GM20000 (cell line): ENCODE measurements at places on chromosomes 16 and 17.

DNA sequence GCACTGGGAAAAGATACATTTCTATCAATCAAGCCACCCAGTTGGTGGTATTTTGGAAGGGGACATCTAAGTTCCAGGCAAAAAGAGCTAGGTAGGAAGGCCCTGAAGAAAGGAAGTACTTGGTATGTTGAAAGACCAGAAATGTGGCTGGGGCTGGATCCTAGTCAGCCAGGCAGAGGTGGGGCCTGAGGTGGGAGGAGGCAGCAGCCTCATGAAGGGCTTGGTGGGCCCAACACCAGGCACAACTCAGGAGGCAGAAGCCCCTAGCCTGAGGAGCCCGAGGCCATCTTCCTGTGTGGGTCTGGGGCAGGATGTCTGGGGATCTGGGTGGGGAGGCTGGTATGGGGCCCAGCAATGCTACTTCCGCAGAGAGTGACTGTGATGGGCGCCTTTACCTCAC lies 105.9 kb downstream of the SALL1 start:
- no peak for DNase-seq

DNA sequence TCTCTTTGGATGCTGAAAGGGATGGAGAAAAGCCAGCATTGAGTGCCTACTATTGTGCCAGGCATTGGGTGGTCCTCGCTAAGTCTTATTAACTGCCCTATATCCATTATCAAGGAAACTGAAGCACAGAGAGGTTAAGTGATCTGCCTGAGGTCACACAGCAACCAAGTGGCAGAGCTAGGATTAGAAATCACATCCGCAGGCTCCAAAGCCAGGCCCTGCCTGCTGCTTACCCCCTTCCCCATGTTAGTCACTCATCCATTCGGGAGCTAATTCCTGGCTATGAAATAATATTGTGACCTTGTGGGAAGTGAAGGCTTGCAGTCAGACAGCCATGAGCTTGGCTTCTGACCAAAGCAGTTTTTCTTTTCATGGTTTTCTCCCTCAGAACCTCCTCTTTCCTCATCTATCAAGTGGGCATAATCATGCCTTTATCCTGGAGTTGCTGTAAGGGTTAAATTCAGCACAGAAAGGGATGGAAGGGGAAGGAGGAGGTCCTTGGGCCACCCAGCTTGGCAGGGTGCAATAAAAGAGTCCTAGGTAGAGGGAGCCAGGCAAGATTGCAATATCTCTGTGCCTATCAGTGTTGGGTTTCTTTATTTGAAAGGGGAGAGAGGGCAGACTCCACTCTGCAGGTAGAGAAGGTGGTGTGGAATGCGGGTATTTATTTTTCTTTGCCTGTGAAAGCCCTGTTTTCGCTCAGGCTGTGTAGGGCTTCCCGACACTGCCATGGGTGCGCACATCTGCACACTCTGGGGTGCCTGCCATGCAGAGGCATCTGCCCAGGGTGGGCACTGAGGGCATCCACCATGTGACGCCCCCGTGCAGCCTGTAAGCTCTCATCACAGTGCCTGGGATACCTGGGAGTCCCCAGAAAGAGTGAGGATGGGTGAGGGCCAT lies 11.3 kb downstream of the RAI1 start:
- no peak for DNase-seq

- DNase-seq, result peak; percentile 38
These were observed 69.3 kb downstream of the FTO start for GRCh38 chr16:53773150-53773846.

- DNase-seq, result no peak
These were observed 4.5 kb upstream of the BRD7 start for GRCh38 chr16:50373345-50373701.
